ENCODE measurements at places on chromosomes 1 and 21. TPM values are rescaled to one million over a fixed set of nuclear protein-coding genes. Genes with fewer than 3 reads are reported as not detected.

Gene TEKT2
- not detected for polyA plus RNA-seq

Gene NR5A2
- 0.39 TPM for polyA plus RNA-seq

Gene DLGAP3
- polyA plus RNA-seq = not detected

Gene HES3
- not detected for polyA plus RNA-seq

Gene COL24A1
- polyA plus RNA-seq = not detected

Gene NTPCR
- polyA plus RNA-seq = 107 TPM

Gene SPRR1B
- not detected for polyA plus RNA-seq

Gene GUCA2B
- not detected for polyA plus RNA-seq

Gene THAP3
- 4.7 TPM for polyA plus RNA-seq

Gene ZBTB8A
- polyA plus RNA-seq = 0.31 TPM

Gene GNG4
- polyA plus RNA-seq = 42.4 TPM

Gene SELE
- not detected for polyA plus RNA-seq

Gene AKR7A3
- not detected for polyA plus RNA-seq

Gene AMY2A
- polyA plus RNA-seq = 6.9 TPM

Gene C1QB
- polyA plus RNA-seq = not detected
